ENCODE measurements at places on chromosomes 12 and 14. TPM values are rescaled to one million over a fixed set of nuclear protein-coding genes. Genes with fewer than 3 reads are reported as not detected.
A peak's percentile ranks its signal among the peaks of the same experiment; 100 is the strongest.

The RNU7-1 gene
- not detected for total RNA-seq

The GPR132 gene
- total RNA-seq: 11.6 TPM

The GPX2 gene
- 7.9 TPM for total RNA-seq

The NGB gene
- 1.4 TPM for total RNA-seq

DNA sequence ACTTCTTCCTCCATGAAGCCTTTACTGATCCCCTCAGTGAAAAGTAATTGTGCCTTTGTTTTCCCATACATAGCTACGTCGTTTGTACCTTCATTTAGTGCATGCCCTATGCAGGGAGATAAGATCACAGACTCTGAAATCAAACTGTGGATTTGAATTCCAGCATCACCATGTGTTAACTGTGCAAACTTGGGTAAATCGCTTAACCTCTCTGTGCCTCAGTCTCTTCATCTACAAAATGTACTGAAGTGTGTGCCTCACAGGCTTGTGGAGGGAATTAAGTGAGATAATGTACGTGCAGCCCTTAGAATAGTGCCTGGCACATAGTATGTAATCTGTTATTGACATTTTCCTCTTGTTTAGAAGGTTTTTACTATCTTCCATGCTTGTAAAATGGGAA, 4.1 kb downstream of the CMAS start:
- no peak for DNase-seq

GRCh38 chr12:109650808-109651207, 62.8 kb upstream of the FAM222A start:
- no peak for DNase-seq

DNA sequence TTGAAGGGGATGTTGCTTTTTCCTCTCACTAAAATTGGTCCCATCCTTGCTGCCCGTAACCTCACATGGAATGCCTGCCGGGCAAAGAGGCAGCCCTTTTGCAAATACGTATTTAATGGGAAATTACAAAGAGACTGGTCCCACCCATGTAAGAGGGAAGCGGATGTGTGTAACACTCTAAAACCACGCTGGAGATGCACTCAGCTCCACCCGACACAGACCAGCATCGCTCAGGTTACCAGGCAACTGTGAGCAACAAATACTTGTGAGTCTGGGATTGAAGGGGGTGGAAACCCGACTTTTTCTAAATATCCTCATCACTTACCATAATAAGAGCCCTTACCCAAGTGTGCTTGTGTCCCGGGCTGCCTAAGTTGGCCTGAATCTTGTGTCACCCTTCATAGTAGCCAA, 47.7 kb downstream of the ELK3 start:
- DNase-seq: peak; percentile 42

- DNase-seq: no peak
Measured at GRCh38 chr12:109234012-109234411, 75.1 kb downstream of the FOXN4 start.

DNA sequence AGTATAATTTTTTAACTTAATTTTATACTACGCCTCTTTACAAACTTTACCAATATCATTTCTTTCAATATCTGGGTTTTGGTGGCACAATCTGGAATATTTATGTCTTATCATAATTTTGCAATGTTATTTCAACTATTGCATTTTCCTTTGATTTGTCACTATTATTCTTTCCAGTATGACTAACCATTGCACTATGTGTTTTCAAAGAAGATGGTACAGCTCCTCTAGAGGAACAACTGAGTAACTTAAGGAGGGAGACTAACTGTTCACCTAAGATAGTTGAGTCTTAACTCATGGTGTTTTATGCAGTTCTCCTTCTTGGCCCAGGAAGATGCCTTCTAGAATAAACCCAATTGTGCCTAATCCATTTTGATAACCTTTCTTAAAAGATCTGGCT, 60.5 kb upstream of the KIF21A start:
- no peak for DNase-seq

DNA sequence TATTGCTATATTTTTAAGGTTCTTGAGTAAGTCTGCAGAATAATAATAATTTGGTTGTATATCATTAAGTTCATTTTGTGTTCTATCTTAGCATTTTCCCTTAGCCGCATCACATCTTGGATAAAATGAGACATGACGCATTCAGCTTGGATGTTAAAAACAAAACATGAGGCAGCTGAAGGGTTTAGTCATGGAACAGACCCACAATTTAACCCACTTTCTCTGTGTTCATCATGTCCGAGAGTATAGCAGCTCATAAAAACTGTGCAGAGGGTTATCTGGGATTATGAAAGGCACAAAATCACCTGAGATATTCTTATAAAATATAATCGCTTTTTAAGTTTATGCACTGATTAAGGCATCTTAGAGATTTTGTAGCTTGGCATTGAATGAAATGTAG, 219.3 kb downstream of the TRHDE start:
- no peak for DNase-seq

GRCh38 chr12:101696251-101697196, 916 bp upstream of the CHPT1 start:
- peak; percentile 60 for DNase-seq

DNA sequence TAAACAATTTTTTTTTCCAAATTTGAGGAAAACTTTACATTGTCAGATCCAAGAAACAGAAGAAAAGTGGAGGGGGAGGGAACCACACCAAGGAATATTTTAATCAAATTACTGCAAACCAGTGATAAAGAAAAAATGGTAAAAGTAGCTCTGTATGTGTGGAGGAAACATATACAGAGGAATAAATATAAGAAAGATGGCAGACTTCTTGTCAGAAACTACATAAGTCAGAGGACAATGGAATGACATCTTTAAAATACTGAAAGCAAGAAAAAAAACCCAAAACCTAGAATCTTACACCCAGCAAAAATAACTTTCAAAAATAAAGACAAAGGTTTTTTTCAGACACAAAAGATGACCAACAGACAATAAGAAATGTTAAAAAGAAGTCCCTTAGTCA, 10.2 kb upstream of the LLPH start:
- DNase-seq: no peak

DNA sequence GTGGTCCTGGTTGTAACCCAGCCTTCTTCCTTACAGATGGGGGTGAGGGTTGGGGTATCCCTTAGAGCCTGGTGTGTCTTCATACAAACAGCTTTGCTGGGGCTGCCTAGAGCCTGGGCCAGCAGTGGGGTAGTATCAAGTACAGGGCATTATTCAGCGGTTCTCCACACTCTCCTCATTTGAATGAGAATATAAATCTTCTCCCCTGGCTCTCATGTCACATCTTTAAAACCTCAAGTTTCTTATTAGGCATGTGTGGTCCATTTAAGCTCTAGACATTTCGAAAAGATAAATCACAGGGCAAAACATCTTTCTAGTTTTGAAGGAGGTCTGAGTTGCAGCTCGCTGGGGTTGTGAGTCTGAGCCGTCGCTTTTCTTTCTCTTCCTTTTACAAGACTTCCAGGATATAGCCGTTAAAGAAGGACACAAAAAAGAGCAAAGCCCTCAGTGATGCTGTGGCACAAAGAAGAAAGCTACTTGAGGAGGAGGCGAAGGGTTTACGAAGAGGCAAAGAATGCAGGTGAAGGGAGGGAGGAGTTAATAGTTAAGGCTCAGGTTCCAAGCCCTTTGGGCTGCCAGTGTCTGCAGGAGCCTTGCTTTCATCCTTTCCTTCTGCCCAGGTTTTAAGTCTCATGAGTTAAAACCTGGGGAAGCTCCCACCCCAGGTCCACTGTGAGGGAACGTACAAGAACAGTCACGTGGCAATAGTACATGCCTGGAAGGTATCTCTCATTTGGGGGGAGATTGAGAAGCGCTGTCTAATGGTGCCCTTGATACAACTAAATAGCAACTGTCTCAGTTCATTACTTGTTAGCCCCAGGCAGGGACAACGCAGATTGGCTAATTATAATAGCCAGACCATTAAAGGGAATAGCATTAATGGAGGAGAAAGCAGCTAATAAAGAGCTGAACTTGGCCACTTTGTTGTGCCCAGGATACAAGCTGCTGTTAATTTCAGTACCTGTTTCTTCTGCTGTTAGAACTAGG, 94.2 kb downstream of the ETV6 start:
- DNase-seq: no peak

DNA sequence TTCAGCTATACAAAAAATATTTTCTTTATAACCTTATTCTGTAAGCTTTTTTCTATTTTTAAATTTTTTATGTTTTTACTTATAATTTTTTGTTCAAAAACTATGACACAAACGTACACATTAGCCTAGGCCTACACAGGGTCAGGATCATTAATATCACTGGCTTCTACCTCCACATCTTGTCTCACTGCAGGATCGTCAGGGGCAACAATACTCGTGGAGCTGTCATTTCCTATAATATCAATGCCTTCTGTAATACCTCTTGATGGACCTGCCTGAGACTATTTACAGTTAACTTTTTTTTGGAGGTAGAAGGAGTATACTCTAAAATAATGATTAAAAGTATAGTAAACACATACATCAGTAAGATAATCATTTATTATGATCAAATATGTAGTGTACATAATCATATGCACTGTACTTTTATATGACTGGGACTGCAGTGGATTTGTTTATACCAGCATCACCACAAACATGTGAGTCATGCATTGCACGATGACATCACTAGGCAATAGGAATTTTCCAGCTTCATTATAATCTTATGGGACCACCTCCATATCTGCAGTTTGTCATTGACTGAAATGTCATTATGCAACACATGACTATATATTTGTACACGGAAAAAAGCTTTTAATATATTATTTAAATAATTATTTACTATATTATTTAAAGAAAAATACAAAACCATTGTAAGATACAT, 18.5 kb upstream of the PMCH start:
- DNase-seq: no peak

- DNase-seq: no peak
Measured at GRCh38 chr14:93343797-93344196, 3.2 kb upstream of the COX8C start.

All from transverse colon (tissue), 4 donors.